EH (cell line): ENCODE measurements at places on chromosomes 3 and 15.
A peak's percentile ranks its signal among the peaks of the same experiment; 100 is the strongest.

DNA sequence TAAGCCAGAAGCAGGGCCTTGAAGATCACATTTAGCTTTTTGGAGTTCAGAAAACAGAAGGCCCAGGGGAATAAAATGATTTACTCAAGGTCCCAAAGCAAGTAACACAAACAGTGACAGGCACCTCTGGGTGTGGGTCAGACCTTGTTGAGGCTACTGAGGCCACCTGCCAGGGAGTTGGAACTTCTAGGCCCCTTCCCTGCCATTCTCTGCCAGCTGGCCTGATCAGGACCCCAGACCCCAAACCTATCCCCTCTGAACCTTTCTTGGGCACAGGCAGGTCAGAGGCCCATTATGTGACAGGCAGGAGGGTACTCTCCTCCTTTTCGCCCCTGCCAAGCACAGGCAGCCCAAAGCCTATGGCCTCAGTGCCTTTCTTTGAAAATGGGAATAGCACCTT, 49.4 kb upstream of the ATP2B2 start:
- no peak for DNase-seq

- no peak for DNase-seq
Measured at GRCh38 chr15:37045859-37046740, 54.2 kb downstream of the MEIS2 start.

GRCh38 chr3:33128706-33129105, 14.9 kb downstream of the CRTAP start:
- peak; percentile 47 for DNase-seq

- DNase-seq = no peak
Measured at GRCh38 chr3:63557912-63558311, 94.6 kb upstream of the SNTN start.

GRCh38 chr3:148861277-148861869, 3.7 kb upstream of the CPA3 start:
- peak; percentile 70 for DNase-seq

DNA sequence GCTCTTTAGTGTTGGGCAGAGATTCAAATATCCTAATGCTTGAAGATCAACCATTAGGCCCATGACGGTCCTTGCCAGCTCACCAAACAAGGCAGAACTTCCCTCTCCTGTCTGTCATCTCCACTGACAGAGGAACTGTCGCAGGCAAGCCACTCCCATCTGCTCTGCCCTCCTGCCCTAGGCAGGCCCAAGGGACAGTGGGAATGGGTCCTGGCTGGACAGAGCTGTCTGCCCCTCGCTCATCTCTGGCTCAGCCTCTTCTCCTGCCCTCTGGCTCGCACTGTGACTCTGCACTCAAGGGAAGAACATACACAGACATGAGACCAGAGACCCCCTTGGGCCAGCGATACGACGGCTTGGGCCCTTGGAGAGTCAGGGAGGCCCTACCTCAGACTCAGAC, 7.6 kb upstream of the MUSTN1 start:
- DNase-seq = no peak

- DNase-seq = no peak
Measured at GRCh38 chr3:14238356-14238755, 59.7 kb downstream of the LSM3 start.

- DNase-seq = no peak
Measured at GRCh38 chr15:88275804-88276203, 19.3 kb upstream of the NTRK3 start.

DNA sequence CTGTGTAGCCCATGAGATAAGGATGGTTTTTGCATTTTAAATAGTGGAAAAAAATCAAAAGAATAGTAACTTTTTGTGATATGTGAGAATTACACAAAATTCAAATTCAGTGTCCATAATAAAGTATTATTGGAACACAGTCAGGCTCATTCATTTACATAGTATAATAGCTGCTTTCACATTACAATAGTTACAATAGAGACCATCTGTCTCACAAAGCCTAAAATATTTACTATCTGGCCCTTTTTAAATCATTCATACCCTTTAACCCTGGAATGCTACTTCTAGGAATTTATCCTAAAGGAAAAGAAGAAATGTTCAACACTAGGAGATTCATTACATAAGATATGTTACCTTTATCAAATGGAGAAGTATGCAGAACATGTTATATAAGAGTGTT, 35.5 kb upstream of the TM4SF4 start:
- DNase-seq = no peak
